Esophagus mucosa (tissue), 1 donor: ENCODE measurements at places on chromosomes 11 and 22. TPM values are rescaled to one million over a fixed set of nuclear protein-coding genes. Genes with fewer than 3 reads are reported as not detected.

Gene CDK2AP2
- 34.8 TPM for total RNA-seq

Gene TIMP3
- total RNA-seq: 20.1 TPM

Gene KCNJ4
- total RNA-seq: not detected

GRCh38 chr11:62430425-62430824 is 11.6 kb downstream of the SCGB1A1 start:
- no peak for ATAC-seq

GRCh38 chr11:13221722-13222121 is 55.9 kb upstream of the BMAL1 start:
- no peak for ATAC-seq

DNA sequence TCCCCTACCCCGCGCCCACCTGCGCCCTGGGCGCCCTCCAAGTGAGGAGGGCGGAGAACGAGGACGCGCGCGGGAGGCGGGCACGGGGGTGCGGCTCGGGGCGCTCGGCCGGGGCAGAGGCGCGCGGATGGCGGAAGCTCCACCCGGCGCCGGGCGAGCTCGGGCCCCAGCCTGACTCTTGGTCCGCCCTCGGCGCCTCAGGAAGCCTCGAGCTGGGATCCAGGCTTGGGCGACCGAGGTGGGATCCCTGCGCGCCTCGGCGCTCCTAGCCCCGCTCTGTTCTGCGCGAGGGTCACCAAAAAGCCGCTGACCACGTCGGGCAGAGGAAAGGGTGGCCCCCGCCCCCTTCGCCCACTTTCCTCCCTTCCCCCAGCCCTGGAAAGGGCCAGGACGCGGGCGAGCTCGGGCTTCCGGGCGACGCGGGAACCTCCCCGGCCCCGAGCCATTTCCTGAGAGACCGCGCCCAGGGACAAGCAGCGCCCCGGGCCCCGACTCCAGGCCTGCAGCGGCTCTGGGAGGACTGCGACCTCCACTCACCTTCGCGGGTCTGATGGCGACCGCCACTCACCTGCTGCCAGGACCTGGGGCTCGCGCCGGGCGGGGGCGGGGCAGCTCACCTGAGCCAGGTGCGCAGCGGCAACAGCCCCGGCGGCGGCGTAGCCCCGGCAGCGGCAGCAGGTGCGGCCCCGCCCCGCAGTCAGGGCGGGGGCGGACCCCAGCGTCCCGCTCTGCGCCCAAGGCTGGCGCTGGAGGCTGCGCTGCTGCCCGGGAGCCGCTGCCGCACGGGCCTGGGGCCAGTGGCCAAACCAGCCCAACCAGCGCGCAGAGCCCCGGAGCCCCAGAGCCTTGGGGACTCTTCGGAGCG is 2.2 kb upstream of the SIGIRR start:
- peak; percentile 52 for ATAC-seq

GRCh38 chr22:45859231-45860161 is 117.5 kb downstream of the WNT7B start:
- no peak for ATAC-seq

GRCh38 chr11:9639099-9639498 is 24.8 kb upstream of the SWAP70 start:
- peak; percentile 39 for ATAC-seq

DNA sequence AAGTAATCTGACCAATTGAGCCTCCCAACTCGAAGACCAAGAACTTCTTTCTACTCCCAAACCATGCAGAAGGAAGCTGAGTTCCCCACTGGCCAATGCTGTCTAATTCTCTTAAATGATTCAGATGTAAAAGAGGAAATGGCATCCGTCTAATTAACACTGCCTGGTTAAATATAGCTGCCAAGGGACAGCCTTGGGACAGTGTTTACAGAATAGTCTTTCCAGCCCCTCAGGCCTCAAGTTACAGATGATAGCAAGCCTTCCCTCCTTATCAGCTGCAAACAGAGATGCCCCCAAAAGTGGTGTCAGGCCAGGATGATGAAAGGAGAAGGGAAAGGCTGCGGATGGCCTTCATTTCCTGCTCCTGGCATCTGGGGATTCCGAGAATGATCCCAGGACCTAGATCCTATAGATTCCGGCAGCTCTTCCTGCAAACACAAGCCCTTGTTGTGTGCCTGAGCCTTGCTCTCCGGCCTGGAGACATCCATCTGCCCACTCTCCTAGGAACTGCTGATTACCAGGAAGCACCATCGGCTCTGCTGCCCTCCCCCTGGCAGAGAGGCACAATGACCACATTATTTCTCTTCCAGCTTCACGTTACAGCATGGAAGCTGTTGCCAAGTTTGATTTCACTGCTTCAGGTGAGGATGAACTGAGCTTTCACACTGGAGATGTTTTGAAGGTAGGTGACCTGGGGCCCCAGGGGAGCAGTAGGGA is 13.5 kb upstream of the TMA7B start:
- ATAC-seq: no peak

- ATAC-seq: peak; percentile 65
Measured at GRCh38 chr22:30312053-30312452, 14.7 kb downstream of the TBC1D10A start.
